ENCODE measurements at places on chromosomes 7 and 10.

GRCh38 chr10:90148116-90148855 is 446.9 kb downstream of the KIF20B start:
- DNase-seq: no peak

GRCh38 chr7:100685631-100686145 is 8.4 kb downstream of the GIGYF1 start:
- no peak for DNase-seq

DNA sequence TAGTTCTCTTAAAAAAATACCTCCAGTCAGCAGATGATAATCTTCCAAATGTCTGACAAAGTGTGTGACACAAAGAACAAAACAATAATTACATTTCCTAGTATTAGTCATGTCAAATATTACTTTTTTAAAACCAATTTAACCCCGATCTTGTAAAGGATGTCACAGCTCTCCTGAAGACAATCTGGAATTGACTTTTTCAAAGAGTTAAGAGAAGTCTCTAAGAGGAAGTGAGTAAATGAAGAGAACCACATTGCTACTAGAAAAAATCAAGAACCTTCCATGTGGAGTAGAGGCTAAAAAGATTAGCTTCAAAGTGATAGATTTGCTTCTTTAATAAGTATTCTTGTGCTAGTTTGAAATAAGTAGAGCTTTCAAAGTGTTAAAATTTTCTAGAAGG is 218.2 kb upstream of the IMMP2L start:
- no peak for DNase-seq

DNA sequence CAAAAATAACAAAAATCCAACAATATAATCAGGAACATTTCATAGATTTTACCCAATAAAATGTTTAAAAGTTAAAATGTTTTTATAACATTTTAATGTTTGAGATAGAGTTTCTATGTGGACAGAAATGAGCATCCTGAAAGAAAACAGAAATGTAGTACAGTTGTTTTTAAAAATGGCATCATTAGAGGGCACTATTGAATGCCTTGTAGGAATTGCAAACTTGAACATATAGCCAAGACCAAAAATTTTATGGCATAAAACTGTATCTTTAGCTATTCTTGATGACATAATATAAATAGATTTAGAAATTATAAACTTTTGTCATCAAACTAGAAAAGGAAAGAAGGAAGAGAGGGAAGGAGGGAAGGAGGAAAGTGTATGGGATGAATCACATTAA is 1372.7 kb downstream of the GATA3 start:
- no peak for DNase-seq

GRCh38 chr7:55464422-55464821 is 99.3 kb downstream of the LANCL2 start:
- DNase-seq: no peak

DNA sequence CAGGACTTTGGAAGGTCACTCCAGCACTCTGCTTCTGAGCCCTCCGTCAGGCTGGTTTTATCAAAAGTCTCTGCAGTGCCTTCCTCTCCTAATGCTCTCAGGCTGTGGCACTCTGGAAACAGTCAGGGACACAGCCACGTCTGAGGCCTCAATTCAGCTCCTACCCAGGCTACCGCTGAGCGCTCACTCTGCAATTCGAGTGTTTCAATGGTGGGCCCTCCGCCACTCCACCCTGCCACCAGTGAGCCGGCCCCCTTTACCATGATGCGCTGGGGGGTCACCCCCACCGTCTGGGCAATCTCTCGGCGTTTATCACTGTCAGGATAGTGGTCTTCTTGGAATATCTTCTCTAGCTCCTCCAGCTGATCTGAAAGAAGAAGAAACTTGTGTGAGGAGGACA is 3.5 kb downstream of the NOBOX start:
- DNase-seq: no peak

GRCh38 chr7:136925556-136925955 is 57.1 kb downstream of the CHRM2 start:
- no peak for DNase-seq

DNA sequence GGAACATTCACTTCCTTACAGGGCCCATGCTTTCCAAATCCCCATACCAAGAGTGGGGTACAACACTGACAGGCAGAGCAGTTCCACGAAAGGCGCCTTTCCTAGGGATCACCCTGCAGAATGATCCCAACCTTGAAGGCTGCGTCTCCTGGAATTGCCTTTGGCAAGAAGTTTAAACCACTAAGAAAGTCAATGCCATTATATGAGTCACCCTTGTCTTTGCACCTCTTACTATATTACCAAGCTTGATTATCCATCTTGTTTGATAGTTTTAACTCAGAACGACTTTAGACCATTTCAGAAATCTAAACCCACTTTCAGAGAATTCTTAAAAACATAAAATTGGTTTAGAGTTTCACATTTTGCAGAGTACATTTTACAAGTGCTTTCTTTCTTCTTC is 282.1 kb downstream of the ARHGAP12 start:
- DNase-seq: no peak

GRCh38 chr10:107717046-107717445 is 552.5 kb upstream of the SORCS1 start:
- DNase-seq: no peak

GRCh38 chr7:139774376-139774775 is 3.4 kb downstream of the HIPK2 start:
- no peak for DNase-seq

DNA sequence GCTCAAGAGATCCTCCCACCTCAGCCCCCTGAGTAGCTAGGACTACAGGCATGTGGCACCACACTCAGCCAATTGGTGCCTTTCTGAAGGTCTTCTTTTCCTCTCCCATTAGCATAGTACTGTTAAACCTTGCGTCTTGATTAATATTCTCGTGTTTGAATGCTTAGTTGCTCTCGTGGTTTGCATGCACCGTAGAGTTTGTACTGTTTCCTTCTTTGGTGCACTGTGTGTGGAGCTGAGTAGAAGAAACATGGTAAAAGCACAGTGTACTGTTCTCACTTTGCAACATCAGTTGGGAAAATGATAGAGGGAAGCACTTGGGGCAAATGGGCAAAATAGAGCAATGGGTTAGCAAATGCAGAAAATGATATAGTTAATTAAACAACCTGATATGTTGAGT is 27.6 kb upstream of the RPA3 start:
- no peak for DNase-seq
